Putamen (tissue), 1 donor: ENCODE measurements at places on chromosomes 4 and X.

DNA sequence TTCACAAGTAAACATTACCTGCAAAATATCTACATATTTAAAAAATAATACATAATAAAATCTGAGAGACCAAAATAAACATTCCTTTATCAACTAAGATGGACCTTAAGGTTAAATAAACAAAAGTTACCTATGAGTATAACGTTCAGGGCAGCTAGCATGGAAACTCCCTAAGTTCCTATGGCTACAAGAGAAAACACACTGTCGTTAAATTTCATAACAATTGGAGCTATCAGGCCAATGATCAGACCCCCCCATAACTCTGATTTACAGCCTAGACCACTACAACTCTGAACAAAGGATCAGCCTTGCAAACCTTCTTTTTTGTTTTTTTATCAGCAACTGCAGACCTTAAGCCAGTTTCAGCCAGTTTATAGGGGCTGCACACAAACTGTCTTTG, 1418.4 kb downstream of the PCDH18 start:
- no peak for DNase-seq

- DNase-seq = no peak
Observed at GRCh38 chr4:84417997-84418709, 80.9 kb downstream of the NKX6-1 start.

DNA sequence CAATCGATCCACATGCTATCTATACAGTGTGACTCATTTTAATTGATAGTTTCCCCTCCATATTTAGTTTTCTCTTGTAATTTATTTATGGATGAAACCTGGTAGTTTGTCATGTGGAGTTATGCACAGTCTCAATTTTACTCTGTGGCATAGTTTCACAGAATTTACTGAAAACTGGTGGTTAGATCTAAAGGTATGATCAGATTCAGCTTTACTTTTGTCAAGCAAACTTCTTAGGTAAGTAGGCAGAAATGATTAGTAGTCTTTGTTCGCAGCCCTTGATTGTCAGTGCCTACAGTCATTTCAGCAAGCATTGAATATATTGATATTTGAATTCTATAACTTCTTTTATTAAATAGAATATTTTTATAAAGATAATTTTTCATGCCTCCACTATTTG, 2.5 kb downstream of the ADD1 start:
- no peak for DNase-seq

- DNase-seq = no peak
Observed at GRCh38 chr4:78292341-78292740, 235.2 kb downstream of the FRAS1 start.

GRCh38 chr4:26647523-26648224, 63.8 kb downstream of the TBC1D19 start:
- DNase-seq = no peak

GRCh38 chr4:109462802-109463201, 29.2 kb downstream of the SEC24B start:
- no peak for DNase-seq

- no peak for DNase-seq
Observed at GRCh38 chrX:136065044-136065671, 79.9 kb downstream of the SLC9A6 start.

GRCh38 chr4:156195914-156196313, 242.2 kb upstream of the CTSO start:
- DNase-seq = no peak

GRCh38 chrX:110081740-110082139, 78.8 kb downstream of the TMEM164 start:
- no peak for DNase-seq

GRCh38 chr4:122602277-122603142, 18.4 kb downstream of the IL21 start:
- DNase-seq = peak; percentile 51

GRCh38 chr4:100898844-100899243, 381.0 kb upstream of the EMCN start:
- DNase-seq = no peak

GRCh38 chr4:25155947-25156346, 4.3 kb downstream of the SEPSECS start:
- no peak for DNase-seq

GRCh38 chrX:36609616-36610585, 398.3 kb upstream of the FAM47C start:
- no peak for DNase-seq
